ENCODE measurements at places on chromosomes 6 and 20.

DNA sequence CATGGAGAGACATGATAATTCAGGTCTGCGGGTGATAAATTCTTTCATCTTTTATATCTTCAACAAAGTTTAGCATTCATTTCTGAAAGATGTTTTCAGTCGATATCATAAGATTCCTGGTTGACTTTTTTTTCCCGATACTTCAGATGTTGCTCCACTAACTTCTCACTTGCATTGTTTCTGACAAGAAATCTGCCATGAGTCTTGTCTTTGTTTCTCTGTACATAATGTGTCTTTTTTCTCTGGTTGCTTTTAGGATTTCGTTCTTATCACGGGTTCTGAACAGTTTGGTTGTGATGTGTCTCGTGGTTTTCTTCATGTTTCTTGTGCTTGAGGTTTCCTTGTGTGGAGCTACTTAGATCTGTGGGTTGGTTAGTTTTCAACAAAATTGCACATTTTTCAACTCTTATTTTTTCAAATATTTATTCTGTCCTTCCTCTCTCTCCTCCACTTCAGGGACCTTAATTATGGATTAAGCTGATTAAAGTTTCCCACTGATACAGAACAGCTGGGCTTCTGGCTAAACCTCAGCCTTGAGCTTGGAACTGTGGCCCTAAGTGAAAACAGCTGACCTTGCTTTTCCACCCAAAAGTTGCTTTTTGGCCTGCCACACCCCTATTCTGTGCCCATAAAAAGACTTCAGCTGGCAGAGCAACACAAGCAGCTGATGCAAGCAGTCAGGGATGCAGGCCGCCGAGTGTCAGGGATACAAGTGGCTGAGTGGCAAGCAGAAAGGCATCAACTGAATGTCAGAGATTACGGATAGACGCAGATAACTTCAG, 97.9 kb upstream of the SNX9 start:
- no peak for ATAC-seq

- ATAC-seq = no peak
Measured at GRCh38 chr20:60000271-60001042, 42.2 kb downstream of the CDH26 start.

GRCh38 chr6:14699803-14700601, 545.9 kb upstream of the JARID2 start:
- no peak for ATAC-seq

GRCh38 chr6:110935171-110935570, 23.3 kb upstream of the GTF3C6 start:
- no peak for ATAC-seq

GRCh38 chr6:161543684-161544309, 269.9 kb upstream of the AGPAT4 start:
- no peak for ATAC-seq

DNA sequence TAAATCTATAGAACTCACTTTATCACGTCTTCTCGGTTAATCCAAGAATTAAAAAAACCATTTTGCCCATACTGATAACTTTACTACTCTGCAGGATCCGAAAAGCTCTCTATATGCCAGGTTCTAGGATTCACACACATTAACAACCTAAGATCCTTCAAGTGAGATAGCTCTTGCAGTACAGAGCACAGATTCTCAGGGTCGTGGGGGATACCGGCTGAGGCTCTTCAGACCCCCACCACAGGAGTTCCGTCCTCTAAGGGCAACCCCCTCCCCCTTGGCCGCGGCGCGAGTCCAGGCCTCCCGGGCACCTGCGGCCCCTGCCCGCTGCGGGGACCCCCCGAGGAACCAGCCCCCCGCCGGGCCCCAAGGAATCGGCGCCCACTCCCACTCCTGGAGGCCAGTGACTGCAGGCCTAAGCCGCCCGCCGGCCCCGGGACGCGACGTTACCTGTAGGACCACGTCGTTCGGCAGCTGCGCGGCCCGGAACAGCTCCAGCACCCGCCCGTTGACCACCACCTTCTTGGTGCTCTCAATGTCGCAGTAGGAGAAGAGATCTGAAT, 892 bp downstream of the REPS1 start:
- no peak for ATAC-seq

- no peak for ATAC-seq
Measured at GRCh38 chr6:121619987-121620740, 184.7 kb downstream of the GJA1 start.

- ATAC-seq = no peak
Measured at GRCh38 chr6:65819152-65819551, 112.1 kb upstream of the EYS start.

DNA sequence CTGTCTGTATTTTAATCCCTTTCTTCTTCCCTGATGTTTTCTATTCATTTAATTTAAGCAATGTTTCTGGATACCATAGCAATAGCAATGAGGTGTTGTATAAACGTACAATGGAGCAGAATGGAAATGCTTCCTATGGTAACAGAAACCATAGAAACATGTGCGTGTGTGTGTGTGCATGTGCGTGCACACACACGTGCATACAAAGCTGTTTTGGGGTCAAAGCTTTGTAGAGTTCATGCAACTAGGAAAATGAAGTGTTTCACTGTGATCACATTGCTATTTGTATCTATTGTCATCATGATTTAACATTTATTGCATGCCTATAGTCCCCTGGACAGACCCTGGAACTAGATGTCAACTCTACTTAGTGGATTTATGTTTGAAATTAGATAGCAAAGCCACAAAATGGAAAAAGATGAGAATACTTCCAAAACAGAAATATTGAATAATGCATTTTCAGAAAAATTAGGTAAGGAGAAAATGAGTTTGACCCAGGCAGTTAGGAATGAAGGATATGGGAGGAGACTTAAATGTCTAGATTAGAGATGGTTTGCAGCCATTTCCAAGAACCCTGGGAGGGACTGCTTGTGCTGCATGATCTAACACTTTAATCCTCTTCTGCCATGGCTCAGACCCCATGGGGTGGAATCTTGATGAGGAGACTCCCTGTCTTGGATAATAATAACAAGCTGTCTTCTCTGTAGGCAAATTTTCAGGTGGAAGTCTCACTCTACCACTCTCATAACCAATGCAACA, 124.4 kb downstream of the TRMT11 start:
- ATAC-seq = no peak

- ATAC-seq = no peak
Measured at GRCh38 chr6:13412639-13413465, 74.5 kb downstream of the GFOD1 start.

DNA sequence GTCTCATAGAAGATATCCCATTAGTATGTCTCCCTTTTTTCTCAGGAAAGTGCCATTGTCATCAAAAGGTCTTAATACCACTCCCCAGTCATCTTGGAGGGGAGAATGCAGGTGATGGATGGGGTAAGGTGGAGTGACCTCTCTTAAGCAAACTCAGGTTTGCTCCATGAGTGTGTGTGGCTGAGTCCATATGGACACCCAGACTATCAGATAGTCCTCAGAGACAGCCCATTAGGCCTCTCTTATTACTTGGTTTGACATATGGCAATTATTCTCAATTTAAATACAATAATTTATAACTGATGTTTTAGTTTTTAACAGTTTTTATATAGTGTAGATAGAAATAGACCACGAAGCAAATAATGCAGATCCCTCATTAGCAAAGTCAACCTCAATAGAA, 23.2 kb downstream of the LAMA4 start:
- no peak for ATAC-seq

GRCh38 chr6:169177516-169178166, 76.0 kb downstream of the THBS2 start:
- no peak for ATAC-seq

- ATAC-seq = no peak
Measured at GRCh38 chr6:131382631-131383030, 190.4 kb upstream of the ARG1 start.

DNA sequence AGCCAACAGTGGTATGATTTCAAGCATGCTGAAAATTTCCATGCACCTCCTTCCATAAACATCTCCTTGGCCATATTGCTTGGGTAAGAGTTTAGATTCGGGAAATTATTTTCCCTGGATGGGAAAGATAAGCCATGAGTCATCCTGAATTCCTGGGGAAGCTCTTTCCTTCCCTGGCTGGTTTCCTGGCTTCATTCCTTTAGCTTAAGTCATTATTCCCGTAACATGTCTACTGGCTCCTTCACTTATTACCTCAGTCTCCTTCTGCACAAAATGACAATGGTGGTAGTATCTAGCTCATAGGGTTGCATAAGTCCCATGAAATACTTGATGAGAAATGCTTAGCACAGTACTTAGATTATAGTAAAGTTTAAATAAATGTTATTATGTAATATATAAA, 27.6 kb downstream of the TINAG start:
- ATAC-seq = peak; percentile 75

- ATAC-seq = no peak
Measured at GRCh38 chr6:168043848-168044415, 35.1 kb downstream of the FRMD1 start.

DNA sequence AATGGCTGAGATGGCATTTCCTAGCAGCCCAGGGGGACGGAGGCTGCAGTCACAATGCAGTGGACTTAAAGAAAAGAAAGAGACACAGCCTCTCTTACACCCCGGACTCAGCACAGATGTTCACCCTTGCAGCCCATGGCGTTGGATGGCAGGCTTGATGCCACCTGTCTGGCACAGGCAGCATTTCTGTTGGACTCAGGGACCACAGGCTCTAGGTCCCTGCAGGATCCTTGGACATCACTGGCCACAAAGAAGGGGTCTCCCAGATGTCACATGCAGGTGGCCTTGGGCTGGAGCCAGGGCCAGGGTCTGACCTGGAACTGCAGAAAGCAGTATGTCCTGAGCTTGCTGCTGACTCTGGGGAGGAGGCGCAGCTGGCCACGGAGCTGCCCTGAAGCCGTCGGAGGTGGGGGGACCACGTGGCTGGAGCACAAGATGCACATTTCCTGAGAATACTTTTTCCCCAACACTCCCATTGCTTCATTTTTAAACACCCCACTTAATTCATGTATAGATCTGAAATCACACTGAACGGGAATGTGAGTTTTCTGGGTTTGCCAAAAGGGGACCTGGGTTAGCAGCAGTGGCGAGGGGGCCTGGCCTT, 102.3 kb upstream of the SULF2 start:
- no peak for ATAC-seq

GRCh38 chr6:53703047-53703446, 37.5 kb upstream of the KLHL31 start:
- ATAC-seq = no peak

DNA sequence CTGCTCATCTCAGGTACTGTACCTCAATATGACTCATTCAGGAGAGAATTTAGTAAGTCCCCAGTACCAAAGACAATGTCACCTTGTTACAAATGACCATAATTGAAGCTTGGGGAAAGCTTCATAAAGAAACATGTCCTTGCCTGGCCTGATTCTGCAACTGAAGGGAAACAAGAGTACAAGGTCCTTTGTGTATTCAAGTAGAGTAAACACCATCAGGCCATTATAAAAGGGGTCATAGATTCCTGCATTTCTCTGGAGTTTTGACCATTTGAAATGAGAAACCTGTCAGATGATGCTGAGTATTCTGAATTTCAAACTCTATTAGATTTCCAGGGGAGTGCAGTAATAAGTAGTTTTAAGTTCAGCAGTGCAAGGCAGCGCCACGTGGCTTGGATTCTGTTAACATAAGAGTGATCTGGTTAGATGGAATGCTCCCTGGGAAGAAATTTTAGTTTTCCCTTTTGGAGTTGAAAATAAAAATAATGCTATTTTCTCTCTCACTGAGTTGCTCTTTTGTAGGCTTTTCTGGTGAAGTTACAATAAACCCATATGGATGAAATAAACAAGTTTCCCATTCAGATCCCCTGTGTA, 1054.3 kb downstream of the EPHA7 start:
- no peak for ATAC-seq

- peak; percentile 79 for ATAC-seq
Measured at GRCh38 chr6:56713254-56713672, 70.6 kb upstream of the DST start.

DNA sequence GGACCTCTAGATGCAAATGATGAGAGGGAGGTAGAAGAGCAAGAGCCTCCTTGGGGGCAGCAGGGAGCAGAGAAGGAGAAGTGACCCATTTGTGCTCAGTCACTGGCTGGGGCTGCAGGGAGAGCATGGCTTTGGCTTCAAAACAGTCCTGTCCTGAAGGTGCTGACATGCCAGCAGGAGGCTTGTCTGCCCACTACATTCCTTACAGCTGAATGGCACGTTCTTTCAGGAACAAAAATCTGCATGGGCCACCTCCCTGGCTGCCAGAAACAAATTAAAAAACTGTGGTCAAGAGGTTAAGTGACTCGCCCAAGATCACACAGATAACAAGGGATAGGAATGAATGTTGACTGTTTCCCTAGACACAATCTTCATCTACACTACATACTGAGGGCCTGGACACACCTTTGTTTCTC, 188.8 kb downstream of the HIVEP2 start:
- no peak for ATAC-seq

DNA sequence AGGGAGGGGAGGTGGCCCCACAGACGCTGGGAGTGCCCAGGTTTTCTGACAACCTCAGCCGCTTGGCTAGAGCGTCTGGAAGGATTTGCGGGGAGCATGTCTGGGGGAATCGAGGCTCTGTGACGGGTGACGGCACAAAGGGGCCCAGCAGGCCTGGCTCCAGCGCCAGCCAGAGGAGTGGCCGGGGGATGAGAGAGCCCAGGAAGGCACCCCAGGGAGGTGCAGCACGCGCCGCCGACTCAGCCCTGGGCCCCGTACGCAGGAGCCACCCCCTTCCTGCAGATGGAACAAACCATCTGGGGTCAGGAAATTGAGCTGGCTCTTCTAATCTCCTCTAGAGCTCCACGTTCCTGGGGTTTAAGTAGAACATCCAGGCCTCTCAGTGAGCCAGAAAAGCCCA, 5.9 kb upstream of the SLCO4A1 start:
- no peak for ATAC-seq

DNA sequence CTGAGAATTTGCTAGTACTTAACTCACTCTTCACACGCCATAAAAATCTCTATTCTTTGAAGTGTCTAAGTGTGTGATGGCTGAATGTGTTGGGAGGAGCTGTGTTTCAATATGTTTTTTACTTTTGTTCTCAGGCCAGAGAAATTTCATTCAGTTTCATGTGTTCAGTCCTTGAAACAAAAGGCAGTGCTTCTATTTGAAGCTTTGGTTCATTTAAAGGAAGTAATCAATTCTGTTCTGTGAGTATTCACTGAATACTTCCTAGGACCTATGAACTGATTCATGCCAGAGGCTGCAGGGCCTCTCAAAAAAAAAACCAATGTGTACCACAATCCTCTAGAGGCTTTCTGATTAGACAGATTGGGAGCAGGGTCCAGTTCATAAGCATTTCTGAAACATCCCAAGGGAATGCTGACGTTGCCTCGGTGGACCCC, 12.4 kb upstream of the F13A1 start:
- ATAC-seq = no peak

DNA sequence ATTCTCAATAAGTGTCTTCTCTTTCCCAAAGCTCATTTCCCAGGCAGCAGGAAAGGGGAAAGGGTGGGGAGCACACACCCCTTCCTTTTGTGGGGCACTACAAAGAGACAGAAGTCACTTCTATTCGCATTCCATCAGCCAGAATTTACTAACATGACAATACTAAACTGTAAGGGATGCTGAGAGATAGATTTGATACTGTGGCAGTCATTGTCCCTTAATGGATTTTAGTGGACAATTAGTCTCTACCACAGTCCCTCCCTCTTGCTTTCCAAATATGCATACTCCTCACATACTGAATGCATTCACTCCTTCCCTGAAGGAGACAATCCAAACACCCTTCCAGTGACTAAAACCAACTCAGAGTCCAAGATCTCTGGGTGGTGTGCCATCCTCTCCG, 50.5 kb downstream of the ABRACL start:
- no peak for ATAC-seq
